Osteoblast (primary cell): ENCODE measurements at places on chromosomes 16 and 17. TPM values are rescaled to one million over a fixed set of nuclear protein-coding genes. Genes with fewer than 3 reads are reported as not detected.
A peak's percentile ranks its signal among the peaks of the same experiment; 100 is the strongest.

DNA sequence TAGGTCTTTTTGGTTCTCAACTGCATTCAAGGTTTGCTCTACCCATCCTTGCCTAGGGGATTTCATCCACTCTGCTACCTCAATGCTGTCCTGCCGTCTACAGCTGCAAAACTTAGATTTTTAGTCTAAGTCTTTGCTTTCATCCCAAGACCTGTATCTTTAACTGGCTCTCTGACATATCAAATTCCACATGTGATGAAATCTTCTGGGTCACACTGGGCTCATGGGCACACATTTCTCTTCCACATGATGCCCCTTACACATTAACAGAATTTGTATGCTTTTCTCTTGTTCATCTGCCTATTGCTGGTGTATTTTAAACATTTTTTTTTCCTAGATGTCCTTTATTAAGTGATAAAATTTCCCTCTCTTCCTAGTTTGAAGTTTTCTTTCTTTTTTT lies 39.6 kb downstream of the MAF start:
- DNase-seq, result no peak

DNA sequence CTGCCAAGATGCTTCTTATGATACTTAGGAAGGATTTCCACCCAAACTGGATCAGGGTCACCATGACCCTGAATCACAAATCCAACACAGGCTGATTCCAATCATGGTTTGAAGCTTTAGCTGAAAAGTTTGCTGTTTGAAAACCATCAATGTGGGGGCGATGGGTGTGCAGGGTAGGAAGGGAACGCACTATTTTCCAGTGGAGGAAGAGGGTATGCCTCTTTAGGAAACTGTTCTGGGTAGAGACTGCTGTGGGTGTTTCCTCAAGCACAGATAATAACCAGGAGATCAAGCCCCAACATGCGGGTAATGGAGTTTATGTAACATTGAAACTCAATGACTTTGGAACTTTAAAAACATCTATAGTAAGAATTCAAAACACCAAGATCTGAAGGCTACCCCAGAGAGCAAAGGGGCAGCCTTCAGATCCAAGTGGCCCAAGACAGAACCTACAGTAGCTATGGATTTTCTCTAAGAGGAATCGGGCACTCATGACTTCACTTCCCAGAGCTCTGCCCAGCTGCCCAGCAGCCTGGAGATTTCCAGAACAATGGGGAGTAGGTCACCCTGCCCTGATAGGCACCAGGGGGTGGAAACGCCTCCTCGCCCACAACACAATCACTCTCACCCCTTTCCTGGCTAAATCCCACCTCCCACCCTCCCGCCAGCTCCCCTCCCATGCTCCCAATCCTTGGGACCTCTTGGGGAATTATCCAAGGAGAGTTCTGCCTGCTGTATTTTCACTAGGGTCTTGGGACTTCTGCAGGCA lies 22.8 kb downstream of the TRIM25 start:
- DNase-seq, result no peak

- peak; percentile 88 for DNase-seq
Measured at GRCh38 chr16:47905771-47906170, 250.0 kb downstream of the ABCC12 start.

The MPP2 gene
- 0.59 and 0.72 TPM in 2 replicates for total RNA-seq

DNA sequence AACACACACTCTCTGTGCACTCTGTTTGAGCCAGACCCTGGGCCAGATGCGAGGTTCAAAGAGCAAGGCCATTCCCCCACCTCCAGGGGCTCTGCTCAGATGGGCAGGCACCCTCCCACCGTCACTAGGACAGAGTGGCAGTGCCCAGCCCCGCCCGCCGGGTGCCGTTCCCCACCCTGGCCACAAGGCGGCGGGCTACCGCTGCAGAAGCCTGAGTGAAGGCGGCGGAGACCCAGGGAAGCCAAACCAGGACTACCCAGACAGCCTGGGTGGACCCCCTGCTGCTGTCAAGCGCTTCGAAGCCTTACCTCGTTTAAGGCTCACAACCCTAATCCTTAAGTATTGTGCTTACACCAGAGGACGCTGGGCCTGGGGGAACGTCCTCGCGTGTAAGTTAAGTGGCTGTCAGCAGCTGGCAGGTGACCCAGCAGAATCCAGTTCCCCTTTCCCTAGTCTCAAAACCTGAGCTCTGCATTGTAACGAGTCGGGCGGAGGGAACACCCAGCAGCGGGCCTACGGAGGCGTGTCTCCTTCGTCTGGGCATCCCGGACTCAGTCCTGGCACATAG lies 4.5 kb downstream of the ARHGAP27 start:
- DNase-seq, result peak; percentile 99

- no peak for DNase-seq
Measured at GRCh38 chr17:40188694-40189093, 11.4 kb downstream of the RAPGEFL1 start.

- DNase-seq, result no peak
Measured at GRCh38 chr17:43949781-43950180, 4.0 kb downstream of the PYY start.

GRCh38 chr17:80959330-80960036 lies 32.2 kb upstream of the CHMP6 start:
- peak; percentile 96 for DNase-seq

The MRPL12 gene
- total RNA-seq, result 6.2 and 8.8 TPM in 2 replicates

The CA5A gene
- not detected in 2 replicates for total RNA-seq

The CD79B gene
- total RNA-seq, result 0.36 and 0.59 TPM in 2 replicates

DNA sequence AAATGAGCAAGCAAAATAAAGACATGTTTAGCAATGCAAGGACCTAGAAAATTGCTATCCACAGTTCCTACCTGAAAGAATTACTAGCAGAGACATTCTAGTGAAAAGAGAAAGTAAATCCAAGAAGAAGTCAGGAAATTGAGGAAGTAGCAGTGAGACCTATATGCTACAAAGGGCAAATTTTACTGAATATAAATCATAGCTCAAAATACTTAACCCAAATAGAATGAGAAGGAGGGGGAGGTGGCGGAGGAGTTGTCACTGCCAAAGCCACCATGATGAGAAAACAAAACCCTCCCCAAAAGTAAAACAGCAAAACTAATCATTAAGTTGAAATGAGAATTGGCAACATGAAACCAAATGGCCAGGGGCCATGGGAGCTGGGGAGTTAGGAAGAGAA lies 39.3 kb downstream of the PITPNM3 start:
- DNase-seq, result no peak

- DNase-seq, result peak; percentile 79
Measured at GRCh38 chr17:41722231-41722630, 10.1 kb downstream of the GAST start.

The COIL gene
- total RNA-seq, result 11.2 and 11.9 TPM in 2 replicates

DNA sequence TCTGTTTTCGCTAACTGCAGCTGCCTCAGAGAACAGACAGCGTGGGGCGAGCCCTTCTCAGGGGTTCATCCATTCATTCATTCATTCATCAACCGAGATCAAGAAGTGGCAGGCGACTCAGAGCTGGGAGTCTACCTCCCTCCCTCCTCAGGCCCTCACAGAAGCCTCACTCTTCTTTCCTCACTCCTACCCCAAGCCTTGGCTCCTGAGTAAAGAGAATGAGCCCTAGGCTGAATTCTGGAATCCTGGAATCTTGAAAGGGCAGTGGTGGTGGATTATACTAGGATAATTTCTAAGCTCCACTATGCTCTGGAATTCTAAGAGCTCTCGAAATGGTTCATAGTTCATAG lies 2.3 kb upstream of the DLX3 start:
- DNase-seq, result no peak

The LRRC75A gene
- total RNA-seq, result 0.88 and 1.4 TPM in 2 replicates

DNA sequence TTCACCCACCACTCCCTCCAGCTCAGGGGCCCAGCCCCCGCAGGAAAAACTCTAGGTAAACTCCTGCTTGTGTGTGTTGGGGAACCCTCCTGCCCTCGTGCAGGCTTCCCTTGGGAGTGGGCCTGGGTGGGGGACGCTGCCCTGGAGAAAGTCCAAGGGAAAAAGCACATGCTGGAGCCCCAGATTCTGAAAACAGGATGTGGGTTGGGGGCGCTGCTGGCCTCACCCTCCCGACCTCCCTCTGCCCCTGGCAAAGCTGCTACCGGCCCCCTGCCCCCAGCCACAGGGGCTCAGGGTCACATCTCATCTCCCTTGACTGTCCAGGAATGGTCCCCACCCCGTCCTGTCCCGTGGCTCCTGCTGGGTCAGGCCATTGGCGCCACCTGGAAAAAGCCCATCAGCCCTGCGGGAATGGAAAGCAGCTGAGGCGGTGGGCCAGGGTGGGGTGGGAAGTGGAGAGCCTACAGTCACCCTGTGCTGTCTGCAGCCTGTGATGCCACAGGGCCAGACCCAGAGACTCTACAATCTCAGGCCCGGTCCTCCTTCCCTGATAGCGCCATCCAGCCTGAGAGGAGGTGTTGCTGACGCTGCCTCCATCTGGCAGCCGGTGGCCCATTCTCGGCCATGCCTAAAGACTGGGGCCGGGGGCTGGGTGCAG lies 2.5 kb upstream of the GJD3 start:
- DNase-seq, result peak; percentile 58

GRCh38 chr16:28155293-28155692 lies 56.5 kb downstream of the XPO6 start:
- peak; percentile 50 for DNase-seq

DNA sequence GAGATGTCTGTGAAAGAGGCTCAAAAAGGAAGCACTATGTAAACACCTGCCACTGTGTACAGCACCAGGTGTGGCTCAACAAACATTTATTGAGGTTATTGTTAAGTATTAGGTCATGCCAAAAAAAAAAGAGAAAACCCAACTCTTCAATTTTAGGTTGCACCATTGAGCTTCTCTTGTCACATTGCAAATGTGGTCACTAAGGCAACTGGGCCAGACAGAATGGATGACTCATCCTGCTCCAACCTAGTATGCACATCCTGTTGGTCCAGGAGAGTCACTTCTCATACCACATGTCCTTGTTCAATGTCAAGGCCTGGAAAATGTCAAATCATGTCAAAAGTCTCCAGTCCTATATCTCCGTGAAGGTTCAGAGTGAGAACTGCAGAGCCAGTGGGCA lies 25.0 kb downstream of the HOXB1 start:
- DNase-seq, result no peak

- DNase-seq, result no peak
Measured at GRCh38 chr17:2323629-2324314, 12.5 kb downstream of the TSR1 start.

GRCh38 chr16:88505405-88506082 lies 52.5 kb downstream of the ZFPM1 start:
- DNase-seq, result peak; percentile 94

- DNase-seq, result no peak
Measured at GRCh38 chr16:6602405-6602804, 730.2 kb upstream of the RBFOX1 start.

The KCNG4 gene
- total RNA-seq, result not detected in 2 replicates

DNA sequence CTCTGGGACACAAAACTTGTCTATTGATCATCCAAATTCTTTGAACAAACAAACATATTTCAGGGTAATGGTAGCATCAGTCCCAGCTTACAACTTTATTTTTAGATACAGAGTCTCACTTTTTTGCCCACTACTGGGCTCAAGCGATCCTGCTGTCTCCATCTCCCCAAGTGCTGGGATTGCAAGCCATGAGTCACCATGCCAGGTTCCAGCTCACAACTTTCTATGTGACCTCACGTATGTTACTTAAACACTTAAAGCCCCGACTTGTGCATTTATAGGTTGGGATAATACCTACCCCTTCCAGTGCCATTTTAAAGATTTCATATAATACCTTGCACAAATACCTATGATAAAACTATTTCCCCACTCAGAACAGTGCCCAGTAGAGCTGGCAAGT lies 42.0 kb upstream of the KSR1 start:
- no peak for DNase-seq

- no peak for DNase-seq
Measured at GRCh38 chr17:67525239-67526135, 148.4 kb downstream of the PITPNC1 start.

DNA sequence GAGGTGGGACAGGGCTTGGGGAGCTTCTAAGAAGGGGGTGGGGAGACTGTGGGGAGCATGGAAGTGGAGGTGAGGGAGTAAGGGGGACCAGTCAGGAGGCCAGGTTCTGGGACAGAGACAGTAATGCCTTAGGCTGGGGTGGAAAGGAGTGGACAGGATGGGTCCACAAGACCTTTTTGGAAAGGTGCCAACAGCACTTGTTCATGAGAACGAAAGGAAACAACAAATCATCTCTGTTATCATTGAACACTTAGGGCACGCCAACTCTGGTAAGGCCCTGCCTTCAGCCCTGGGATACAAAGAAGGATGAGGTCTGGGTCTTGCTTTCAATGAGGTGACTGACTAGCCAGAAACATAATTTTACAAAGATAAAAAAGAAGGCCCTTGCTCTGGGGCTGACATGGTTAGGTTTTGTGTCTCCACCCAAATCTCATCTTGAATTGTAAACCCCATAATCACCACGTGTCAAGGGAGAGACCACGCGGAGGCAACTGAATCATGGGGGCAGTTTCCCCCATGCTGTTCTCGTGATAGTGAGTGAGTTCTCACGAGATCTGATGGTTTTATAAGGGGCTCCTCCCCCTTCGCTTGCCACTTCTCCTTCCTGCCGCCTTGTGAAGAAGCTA lies 113.8 kb downstream of the SLC39A11 start:
- DNase-seq, result no peak

The GJD3 gene
- 1.8 and 2.7 TPM in 2 replicates for total RNA-seq

The TRPV3 gene
- total RNA-seq, result 0.29 and 0.36 TPM in 2 replicates

The RAD51D gene
- total RNA-seq, result 14.8 and 19.7 TPM in 2 replicates

- DNase-seq, result no peak
Measured at GRCh38 chr16:77290451-77291115, 91.4 kb downstream of the SYCE1L start.

DNA sequence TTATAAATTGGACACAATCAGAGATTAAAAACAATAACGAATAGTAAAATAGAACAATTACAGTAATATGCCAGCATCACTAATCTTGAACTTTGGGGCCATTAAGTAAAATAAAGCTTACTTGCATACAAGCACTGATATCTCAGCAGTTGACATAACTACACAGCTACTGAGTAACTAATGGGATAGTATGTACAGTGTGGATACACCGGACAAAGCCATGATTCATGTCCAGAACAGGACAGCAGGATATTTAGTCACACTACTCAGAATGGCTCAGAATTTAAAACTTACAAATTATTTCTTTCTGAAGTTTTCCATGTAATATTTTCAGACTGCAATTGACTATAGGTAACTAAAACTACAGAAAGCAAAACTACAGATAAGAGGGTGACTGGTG lies 427.5 kb downstream of the CDH13 start:
- DNase-seq, result no peak

DNA sequence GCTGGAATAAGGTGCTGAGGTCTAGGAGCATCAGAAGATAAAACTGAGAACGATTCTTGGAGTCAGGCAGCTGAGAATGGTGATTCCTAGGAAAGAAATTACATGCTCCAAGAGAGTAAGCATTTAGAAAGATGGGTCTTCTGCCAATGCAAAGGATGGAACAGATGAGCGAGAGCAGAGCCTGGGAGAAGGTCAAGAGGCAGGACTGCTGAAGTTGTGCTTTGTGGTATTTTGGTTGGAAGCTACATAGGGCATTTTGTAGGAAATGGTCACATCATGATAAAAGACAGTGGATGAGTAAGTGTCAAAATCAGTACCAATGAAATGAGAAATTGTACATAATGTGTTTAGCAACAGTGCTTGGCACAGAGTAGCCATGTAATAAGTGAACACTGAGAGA lies 1.4 kb upstream of the CRYM start:
- no peak for DNase-seq
